ENCODE measurements at places on chromosomes 13 and 19.

- DNase-seq = no peak
Observed at GRCh38 chr19:45879055-45879454, 6.9 kb downstream of the IRF2BP1 start.

- DNase-seq = no peak
Observed at GRCh38 chr13:106151056-106151699, 384.3 kb downstream of the EFNB2 start.

- DNase-seq = no peak
Observed at GRCh38 chr13:99151516-99151915, 49.1 kb upstream of the UBAC2 start.

- DNase-seq = peak; percentile 84
Observed at GRCh38 chr19:53879140-53880081, 2.6 kb upstream of the PRKCG start.

GRCh38 chr19:42129399-42130253, 2.6 kb downstream of the POU2F2 start:
- DNase-seq = peak; percentile 15

DNA sequence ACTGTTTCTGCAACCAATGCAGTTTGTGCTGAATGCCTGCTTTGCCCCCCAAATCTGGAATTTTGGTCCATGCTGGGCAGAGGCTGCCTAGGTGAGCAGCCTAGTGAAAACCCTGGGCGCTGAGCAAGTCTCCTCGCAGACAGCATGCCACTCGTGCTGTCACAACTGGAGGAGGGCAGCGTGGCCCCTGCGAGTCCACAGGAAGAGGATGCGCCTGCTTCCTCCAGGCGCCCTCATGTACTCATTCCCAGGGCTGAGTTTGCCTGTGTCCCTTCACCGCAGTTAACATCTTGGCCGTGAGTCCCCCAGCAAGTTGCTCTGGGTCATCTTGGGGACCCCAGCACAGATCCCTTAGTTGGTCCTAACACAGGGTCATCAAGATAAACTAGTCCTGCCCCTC, 26.2 kb upstream of the TMEM160 start:
- no peak for DNase-seq

DNA sequence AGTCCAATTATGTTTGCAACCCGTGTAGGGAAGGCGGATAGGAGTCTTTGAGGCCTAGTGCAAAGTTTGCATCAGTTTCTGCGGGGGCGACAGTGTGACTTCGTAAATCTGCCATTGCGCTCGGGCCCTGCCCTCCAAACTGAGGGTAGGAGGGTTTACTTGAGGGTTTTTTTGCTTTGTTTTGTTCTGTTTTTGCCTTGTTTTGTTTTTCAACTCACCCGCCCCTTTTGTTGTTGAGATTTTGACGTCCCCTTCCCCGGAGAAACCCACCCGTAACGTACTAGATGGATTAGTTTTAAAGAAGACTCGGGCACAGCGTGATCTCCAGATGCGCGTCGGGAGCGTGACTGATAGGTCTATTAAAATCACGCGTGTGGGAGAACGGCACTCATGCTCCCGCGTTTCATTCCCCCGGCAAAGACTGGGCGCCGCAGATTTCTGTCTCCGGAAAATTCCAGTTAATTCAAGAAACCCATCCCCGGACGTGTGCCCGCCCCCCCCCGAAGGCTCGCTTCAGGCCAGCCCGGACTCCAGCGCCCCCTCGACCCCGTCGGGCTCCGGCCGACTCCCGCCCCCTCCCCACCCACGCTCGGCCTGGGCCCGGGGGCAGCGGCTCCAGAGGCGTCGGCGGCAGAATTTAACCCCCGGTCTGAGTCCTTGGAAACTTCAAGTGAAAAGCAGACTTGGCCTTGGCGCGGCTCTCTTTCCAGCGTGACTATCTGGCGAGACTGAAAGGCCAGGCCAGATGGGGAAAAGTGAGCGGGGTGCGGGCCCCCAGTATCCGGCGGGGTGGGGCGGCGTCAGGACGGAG, 5.0 kb downstream of the SOX1 start:
- no peak for DNase-seq

- DNase-seq = no peak
Observed at GRCh38 chr19:49272204-49272603, 52.8 kb downstream of the SLC6A16 start.

DNA sequence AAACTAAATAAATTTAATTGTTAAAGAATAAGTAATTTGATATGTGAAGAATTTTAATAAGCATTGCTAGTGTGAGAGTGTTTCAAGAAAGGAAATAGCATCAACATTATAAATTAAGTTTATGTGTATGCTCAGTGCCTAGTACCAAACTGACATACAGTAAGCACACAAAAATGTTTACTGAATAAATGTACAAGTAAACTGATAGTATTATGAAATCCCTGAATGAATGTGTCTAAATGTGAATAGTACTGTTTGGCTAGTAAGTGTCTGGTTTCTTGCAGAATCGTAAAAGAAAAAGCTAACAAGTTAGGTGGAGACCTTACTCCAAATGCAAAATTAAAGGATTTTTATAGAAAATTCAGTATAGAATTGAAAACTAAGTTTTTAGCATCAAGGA, 233.6 kb downstream of the PCDH9 start:
- no peak for DNase-seq

DNA sequence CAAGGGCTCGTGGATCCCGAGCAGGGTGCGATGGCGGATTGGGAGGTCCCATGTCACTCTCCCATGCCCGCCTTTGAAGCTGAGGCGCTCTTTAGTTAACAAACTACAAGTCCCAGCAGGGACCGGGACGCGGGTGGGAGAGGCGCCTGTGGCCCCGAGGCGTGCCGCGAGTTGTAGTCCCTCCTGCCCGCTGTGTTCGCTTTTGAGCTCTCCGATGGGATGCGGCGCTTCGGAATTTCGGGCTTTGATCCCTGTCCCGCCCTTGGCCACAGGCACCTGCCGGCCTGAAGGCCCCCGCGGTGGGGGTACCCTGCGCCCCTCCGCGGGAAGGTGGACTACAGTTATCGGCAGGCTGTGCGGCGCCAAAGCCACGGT, 11.0 kb downstream of the CYTH2 start:
- DNase-seq = no peak

DNA sequence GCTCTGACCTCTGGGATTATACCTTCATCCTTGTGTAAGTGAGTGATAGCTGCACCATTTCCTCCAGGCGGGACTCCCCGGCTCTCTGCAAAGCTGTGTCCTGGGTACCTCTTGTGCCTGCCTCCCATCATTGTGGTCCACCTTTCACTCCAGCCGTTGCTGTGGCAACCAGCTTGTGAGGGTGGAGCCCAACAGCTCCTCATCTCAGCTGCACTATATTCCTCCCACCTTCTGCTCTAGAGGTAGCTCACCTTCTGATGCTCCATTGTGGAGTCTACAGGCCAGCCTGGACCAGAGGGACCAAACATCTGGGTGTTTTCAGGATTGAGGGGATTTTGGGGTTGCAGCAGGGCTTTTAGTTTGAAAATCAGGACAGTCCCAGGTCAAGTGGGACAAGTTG, 708.2 kb downstream of the UQCRFS1 start:
- no peak for DNase-seq

DNA sequence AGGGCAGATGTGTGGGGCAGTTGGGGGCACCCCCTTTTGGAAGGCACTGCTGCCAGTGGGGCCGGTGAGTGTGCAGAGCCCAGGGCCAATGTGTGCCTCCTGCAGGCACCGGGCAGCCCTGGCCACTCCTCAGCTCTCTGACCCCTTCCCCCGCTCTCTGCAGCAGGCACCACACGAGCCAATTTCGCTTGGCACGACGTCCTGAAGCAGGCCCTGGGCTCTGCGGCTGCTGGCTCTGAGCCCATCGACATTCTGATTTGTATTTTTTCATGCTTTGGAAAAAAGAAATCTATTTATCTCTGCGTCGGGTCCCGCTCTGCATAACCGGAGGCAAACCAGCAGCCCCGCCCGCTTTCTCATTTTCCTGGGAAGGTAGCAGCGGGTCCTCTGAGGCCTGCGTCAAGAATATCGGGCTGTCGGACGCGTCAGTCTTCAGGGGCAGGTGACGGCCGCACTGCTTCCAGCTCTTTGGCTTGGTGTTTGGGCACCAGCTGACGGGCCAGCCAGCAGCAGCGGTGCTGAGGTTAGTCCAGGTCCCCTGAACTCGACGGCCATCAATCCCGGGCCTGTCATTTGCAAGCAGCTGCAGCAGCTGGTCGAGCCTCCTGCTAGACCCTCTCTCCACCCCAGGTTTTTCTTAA, 134.3 kb downstream of the KDM4B start:
- no peak for DNase-seq

GRCh38 chr13:98954313-98954712, 23.6 kb downstream of the DOCK9 start:
- no peak for DNase-seq

- DNase-seq = no peak
Observed at GRCh38 chr13:42859760-42860159, 78.4 kb downstream of the FAM216B start.

GRCh38 chr13:112900226-112900600, 68.8 kb upstream of the MCF2L start:
- DNase-seq = no peak

DNA sequence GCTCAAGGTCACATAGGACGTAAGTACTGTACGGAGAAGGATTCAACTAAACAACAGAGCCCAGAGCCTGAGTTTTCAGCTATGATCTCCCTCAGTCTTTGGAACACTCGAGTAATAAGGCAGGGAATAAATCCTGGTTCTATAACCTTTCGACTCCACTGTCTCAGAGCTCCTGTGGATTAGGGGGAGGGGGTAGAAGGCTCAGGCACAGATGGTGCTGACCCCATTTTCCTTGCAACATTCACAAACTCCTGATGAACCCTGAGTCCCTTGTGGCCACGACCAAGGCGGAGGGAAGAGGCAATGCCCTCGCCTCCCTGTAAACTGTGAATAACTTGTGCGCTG, 21.4 kb downstream of the NOVA2 start:
- DNase-seq = no peak

DNA sequence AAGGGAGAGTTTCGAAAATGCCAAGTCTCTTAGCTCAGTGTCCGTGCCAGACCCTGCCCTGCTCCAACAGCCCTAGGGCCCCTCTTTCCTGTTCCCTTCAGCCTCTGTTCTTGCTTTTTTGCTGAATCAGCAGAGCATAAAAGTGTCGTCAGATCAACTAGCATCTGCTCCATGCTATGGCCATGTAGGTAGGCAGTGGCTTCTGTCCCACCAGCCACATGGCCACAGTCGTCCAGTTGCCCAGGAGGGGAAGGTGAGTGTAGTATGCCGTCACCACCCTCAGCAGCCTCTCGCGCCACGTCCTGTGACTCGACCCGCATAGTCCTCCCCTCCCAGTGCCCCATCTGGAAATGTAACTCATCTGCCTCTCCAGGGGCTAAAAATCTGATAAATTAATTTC, 50.9 kb upstream of the ATP11A start:
- no peak for DNase-seq

- DNase-seq = no peak
Observed at GRCh38 chr19:50906217-50906616, 5.0 kb downstream of the KLK4 start.

- no peak for DNase-seq
Observed at GRCh38 chr13:50494138-50494537, 349.4 kb downstream of the DLEU7 start.

DNA sequence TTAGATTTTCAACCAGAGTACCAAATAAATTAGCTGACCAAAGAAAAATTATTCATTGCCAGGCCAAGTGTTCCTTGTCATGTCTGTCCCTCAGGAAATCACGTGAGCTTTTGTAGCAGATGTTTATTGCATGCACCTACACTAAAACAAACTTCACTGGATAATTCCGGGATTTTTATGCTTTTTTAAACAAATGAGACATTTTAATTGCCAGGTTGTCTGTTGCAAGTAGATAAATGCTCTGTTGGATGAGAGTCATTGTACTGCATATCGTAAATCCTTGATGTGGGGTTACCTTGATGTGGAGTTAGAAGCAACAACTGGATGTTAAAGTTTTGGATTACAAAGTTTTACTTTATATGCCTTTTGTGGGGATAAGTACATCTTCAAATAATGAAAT, 1187.7 kb upstream of the PCDH9 start:
- DNase-seq = no peak

GRCh38 chr13:40895227-40896184, 106.1 kb downstream of the SLC25A15 start:
- DNase-seq = no peak

DNA sequence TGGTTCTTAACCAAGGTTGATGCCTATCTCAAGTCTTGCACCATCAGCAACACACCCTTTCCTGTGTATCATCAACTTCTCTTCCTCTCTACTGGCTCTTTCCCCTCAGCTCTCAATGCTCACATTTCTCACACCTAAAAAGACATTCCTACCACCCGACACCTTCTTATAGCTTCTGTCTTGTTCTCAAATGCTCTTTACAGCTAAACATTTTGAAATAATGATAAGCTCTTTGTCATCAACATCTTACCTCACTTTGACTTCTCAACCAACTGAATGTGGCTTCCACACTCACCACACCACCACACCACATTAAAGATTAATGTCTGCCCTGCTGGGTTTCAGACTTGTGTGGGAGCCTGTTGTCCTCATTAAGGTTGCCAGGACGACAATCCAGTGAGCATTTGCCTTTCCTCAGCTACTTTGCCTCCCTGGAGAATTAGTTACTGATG, 67.8 kb downstream of the RXFP2 start:
- DNase-seq = no peak

GRCh38 chr19:50468818-50469217, 7.5 kb upstream of the EMC10 start:
- DNase-seq = no peak

DNA sequence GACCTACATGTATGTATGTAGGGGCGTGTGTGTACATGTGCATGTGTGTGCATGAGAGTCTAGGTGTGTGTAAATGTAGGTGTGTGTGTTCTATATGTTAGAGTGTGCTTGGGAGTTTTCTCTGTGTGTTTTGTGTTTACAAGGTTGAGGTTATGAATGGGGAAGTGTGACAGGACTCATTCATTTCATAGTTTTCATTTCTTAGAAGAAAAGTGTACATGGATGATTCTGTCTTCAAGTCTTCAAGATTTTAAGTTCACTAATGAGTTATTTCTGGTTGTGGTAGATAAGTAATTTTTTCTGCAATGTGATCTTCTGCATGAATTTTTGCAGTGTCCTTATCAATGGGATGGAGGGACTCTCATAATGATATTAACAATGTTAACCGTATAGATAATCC, 118.2 kb upstream of the SLC10A2 start:
- no peak for DNase-seq

- no peak for DNase-seq
Observed at GRCh38 chr19:33552928-33553279, 31.3 kb upstream of the PEPD start.

DNA sequence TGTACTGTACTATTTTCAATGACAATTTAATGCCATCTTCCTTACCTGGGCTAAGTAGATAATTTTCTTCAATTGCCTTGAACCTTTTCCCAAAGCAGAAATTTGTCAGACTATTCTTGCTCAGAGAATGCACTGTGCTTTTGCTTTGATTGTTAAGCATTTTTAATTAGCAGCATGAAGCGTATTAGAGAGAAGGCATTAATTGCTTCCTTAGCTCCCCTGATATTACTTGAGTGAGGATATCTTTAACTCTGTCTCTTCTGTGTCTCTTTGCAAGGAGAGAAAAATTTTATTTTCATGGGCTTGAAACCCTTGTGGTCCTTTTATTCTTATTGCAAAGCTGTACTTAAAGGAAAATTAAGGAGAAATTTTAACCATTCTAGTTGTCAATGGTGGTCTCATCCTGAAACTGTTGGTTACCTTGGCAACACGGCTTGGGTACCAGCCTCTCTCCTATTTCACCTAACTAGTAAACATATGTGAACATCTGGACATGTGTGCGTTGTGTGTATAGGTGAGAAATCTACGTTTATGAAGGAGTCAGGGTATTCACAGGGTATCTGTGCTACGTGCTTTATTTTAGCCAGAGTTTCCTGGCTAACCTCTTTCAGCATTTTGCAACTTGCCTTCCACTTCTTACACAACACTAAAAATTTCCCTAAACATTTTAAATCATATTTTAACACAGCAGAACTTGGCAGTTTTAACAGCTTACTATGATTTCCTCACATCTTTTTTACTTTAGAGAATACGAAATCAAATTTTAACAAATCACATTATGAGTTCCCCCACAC, 225.5 kb downstream of the KLF5 start:
- no peak for DNase-seq

Data from C1 segment of cervical spinal cord (tissue), 14 donors.